ENCODE measurements at places on chromosomes 6 and 20. TPM values are rescaled to one million over a fixed set of nuclear protein-coding genes. Genes with fewer than 3 reads are reported as not detected.

Gene AHCY
- 358 TPM for total RNA-seq

Gene SNAP25
- 9.2 TPM for total RNA-seq

Gene CST7
- not detected for total RNA-seq

DNA sequence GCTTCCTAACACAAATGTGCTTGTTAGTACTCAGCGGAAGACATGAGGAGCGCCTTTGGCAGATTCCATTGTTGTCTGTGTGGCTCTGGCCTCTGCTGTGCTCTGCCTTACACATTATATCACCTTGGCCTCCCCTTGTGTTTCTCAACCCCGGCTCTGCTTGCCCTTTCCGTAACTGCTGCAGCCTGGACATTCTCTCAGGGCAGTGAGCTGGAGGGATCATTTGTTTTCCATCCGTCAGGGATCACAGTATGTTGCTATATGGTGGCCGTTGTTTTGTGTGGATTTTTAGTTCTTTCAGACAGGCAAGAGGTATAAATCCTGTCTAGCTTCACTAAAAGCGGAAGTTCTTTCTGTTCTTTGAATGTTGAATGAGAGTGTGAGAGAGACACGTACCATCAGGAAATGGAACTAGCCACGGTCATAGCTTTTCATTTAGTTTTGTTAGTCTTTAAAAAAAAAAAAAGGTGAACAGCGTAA lies 175.1 kb downstream of the JARID2 start:
- DNase-seq = no peak

Gene SAMD3
- total RNA-seq = 0.73 TPM

GRCh38 chr20:17735959-17736621 lies 36.3 kb downstream of the BANF2 start:
- no peak for DNase-seq

DNA sequence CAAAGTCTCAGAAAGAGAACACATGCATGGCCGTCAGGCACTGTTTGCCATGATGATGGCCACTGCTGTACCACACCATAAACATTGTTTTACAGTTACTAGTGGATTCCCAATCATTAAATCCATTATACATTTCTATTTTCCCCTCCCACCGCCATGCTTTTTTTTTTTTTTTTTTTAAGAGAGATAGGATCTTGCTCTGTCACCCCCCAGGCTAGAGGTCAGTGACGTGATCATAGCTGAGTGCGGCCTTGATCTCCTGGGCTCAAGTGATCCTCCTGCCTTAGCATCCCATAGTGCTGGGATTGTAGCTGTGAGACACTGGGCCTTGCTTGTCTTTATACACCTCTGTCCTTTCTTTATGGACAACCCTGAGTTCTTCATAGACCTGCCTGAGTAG lies 4.3 kb upstream of the BTN3A3 start:
- DNase-seq = no peak

DNA sequence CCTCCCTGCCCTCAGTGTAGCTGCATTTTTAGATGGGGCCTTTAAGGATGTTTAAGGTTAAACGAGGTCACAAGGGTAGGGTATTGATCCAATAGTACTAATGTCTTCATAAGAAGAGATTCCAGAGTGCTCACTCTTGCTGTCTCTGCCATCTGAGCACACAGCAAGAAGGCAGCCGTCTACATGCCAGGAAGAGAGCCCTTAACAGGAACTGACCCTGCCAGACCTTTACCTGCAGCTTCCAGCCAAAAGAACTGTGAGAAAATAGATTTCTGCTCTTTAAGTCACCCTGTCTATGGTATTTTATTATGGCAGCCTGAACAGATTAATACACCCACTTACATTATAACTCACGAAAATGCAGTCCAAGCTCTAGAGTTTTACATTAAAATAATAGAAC lies 685.3 kb upstream of the MARCKS start:
- no peak for DNase-seq

Gene SRSF12
- total RNA-seq = 21.9 TPM

- no peak for DNase-seq
Measured at GRCh38 chr20:21971436-21971835, 266.0 kb downstream of the PAX1 start.

DNA sequence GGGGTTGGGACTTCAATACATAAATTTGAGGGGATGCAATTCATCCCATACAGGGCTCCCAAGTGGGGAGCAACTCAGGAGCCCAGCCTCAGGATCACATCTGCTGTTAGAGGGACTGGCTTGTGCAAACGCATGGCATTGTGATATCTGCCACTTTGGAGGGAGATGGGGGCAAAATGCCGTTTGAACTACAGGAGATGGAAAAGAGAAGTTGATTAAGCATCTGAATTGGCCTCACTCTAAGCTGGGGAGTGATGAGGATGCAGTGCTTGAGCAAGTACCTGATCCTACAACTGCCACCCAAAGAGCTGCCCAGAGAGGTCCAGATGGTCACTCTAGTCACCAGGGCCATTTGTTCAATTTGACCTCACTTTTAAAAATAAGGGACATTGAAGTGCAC lies 2.0 kb downstream of the LY86 start:
- DNase-seq = no peak

- no peak for DNase-seq
Measured at GRCh38 chr6:48307573-48307972, 196.6 kb upstream of the PTCHD4 start.

- DNase-seq = no peak
Measured at GRCh38 chr20:50686821-50687220, 4.5 kb downstream of the RIPOR3 start.

- DNase-seq = no peak
Measured at GRCh38 chr6:114998492-114998891, 655.7 kb upstream of the HS3ST5 start.

Gene MAP3K7
- 37.9 TPM for total RNA-seq

DNA sequence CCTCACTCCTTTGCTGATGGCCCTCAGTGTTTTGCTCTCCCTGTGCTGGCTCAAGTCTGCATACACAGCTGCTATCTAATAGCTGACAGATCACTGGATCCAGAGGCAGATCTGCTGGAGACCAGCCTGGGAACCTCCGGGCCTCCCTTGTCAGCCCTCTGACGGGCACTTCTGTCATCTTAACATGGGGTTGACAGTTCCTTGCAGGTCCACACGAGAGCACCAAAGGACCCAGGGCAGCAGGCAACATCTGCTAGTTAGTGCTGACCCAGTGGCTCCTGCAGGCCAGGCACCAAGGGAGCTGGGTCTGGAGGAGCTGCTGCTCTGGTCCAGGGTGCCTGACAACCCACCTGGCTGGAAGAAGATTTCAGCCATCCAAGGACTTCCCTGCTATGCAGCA lies 208.1 kb downstream of the UST start:
- no peak for DNase-seq

Gene C20orf204
- total RNA-seq = 2.3 TPM

DNA sequence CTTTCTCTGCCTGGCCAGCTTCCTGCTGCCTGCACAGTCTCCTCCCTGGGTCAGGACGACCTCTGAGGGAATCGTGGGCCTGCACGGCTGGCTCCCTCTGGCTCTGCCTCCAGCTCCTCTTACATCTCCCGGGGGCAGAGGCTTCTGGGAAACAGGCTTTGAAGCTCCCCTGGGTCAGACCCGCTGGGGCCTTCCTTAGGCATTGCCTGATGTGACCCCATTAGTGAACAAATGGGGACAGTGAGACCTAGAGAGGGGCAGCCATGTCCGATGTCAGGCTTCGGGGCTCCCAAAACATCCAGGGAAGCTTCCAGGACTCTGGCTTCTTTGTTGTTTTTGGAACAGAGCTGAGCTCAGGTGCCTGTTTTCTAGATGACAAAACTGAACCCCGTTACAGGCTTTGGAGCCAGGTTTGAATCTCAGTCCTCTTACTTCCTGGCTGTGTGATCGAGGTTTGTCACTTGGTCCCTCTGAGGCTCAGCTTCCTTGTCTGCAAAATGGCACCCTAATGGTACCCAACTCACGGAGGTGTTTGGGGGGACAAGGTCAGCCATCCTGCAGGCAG lies 94.3 kb downstream of the CEBPB start:
- DNase-seq = no peak

DNA sequence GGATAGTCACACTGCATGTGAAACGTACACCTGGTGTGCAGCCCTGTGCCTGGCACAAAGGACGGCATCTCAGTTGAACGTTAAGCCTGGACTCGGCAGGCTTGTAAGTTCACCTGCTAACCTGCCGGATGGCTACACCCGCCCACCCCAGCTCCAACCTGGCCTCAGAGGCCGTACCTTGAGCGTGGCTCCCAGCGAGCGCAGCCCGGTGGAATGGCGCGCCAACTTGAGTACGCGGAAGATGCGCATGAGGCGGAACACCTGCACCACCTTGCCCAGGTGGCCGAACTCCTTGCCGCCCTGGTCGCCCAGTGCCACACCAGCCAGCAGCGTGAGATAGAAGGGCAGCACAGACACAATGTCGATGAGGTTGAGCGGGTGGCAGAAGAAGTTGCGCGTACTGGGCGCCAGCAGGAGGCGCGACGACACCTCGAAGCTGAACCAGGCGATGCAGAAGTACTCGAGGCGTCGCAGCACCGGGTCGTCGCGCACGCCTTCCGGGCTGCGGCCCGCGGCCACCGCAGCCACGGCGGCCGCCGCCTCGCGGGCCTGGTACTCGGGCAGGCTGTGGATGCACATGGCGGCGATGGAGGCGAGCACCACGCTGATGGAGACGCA lies 3.3 kb downstream of the KCNS1 start:
- no peak for DNase-seq

GRCh38 chr6:138030872-138031271 lies 76.3 kb downstream of the PERP start:
- no peak for DNase-seq

Gene TFAP2D
- total RNA-seq = not detected

Gene SNPH
- total RNA-seq = 3.3 TPM

- no peak for DNase-seq
Measured at GRCh38 chr20:32252189-32252588, 25.3 kb upstream of the KIF3B start.

GRCh38 chr20:3909952-3910366 lies 20.8 kb downstream of the PANK2 start:
- no peak for DNase-seq

GRCh38 chr6:13687917-13688351 lies 23.7 kb downstream of the RANBP9 start:
- DNase-seq = no peak

Gene SLC16A10
- total RNA-seq = 6.2 TPM

Gene BMP6
- total RNA-seq = 0.44 TPM

DNA sequence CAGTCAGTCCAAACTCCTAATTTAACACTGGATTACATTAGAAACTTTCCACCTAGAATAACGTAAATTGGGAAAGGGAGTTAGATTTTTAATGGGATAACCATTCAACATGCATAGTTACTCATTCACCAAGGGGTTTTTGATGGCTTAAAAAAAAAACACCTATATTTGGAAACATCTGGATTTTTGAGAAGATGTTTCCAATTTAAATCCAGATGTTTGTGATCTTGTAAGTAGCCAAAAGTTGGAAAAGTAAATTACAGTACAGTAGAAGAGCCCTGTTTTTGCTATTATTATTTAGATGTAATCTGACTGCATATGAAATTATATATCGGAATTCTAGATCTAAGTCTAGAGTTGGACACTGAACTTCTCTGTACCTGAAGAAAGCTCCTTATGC lies 478.2 kb downstream of the CD83 start:
- DNase-seq = no peak

DNA sequence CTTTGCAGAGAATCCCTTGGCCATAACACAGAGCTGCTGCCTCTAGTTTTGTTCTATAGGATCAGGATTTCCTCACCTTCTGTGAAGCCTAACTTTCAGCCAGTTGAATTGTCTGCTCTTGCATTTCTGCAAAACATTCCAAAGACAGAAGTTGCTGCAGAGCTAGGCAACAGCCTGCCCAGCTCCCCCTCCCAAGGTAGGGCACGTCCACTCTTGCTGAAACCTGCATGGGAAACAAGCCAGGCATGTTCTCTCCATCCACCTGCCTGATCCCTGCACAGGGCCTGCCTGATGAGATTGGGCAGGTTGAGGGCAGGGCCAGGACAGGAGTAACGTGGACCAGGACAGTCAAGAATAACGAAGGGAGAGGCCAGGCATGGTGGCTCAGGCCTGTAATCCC lies 58.9 kb upstream of the NAA20 start:
- no peak for DNase-seq

Gene SLC4A11
- 0.55 TPM for total RNA-seq

Gene SCUBE3
- total RNA-seq = 22.2 TPM

- DNase-seq = no peak
Measured at GRCh38 chr6:149031859-149032598, 285.2 kb downstream of the UST start.

- DNase-seq = no peak
Measured at GRCh38 chr6:164554700-164555476, 754.5 kb downstream of the C6orf118 start.

- DNase-seq = no peak
Measured at GRCh38 chr6:75931011-75931680, 141.3 kb downstream of the IMPG1 start.

DNA sequence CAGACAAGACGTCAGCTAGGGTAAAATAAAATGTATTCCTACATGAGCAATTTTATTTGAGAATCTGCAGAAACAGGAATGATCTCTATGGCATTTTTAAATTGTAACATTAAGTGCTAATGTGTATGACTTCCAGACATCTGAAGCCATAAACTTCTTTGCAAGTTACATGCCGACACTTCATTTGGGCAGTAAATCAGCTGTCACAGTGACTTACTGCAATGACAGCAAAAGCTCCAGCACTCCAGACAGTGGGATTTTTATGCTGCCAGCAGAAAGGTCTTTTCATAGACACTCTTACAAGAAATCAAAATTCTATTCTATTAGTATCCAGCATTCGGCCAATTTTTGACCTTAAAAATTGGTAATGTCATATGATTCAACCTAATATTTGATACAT lies 156.3 kb upstream of the SNX9 start:
- DNase-seq = no peak

GRCh38 chr6:166325383-166326042 lies 16.8 kb downstream of the SFT2D1 start:
- no peak for DNase-seq

Gene KIF25
- 0.72 TPM for total RNA-seq

Gene ZNF512B
- 34.0 TPM for total RNA-seq

DNA sequence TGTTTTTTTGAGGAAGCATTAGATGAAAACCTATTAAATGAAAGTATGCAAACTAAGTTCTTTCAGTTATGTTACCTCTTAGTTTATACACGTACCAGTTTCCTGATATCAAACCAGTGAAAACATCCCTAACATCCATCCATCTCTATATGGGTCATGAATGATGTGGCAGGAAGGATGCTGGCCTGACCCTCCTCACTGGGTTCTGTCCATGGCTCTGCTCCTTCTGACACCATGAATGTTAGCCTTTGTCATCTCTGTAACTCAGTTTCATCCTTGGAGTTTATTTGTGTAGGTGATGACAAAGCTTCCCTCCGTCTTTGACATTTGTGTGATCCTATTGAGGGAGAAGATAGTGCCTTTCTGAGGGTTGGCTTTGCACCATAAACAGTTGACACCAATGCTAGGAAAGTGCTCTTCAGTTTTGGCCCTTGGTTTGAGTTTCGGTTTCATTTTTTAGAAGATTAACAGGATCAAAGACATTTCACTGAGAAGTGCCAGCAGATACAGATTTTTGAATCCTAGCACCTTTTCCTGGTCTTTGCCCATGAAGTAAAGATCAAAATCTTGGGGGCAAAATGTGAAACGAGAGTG lies 72.0 kb upstream of the SCGN start:
- DNase-seq = no peak

GRCh38 chr6:83514466-83514865 lies 2.1 kb downstream of the PRSS35 start:
- no peak for DNase-seq

Gene GNAS-AS1
- total RNA-seq = 3.8 TPM
